ENCODE measurements at places on chromosomes 1 and 21. TPM values are rescaled to one million over a fixed set of nuclear protein-coding genes. Genes with fewer than 3 reads are reported as not detected.

DNA sequence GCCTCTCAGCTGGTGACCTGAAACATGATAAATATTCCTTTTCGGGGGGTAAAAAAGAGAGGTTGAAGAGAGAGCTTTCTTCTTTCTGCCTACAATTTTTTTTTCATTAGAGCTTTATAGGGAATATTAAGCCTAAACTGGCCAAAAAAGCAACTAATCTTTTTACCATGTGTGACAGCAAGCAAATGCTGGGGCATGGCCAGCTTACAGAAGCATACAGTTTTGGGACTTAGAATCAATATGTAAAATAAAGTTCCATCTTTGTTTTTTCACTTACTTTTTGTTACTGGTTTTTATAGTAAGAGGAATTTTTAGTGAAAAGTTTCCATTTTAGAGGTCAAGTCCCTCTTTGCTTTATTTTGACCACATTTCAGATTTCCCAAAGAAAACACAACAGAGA lies 301.2 kb upstream of the DEPDC1 start:
- DNase-seq, result no peak
- no peak overlapping the region for H3K27ac ChIP-seq
- H3K27me3 ChIP-seq, result no peaks in the 10 kb centered on the region
- no peaks in the 10 kb centered on the region for H3K36me3 ChIP-seq
- no peak overlapping the region for H3K4me3 ChIP-seq

GRCh38 chr1:200226969-200227303 lies 182.9 kb downstream of the ZNF281 start:
- H3K27me3 ChIP-seq, result no peaks in the 10 kb centered on the region
- H3K4me3 ChIP-seq, result no peak overlapping the region
- DNase-seq, result no peak
- H3K4me1 ChIP-seq, result peaks cover 17% of the 10 kb centered on the region

The RORC gene
- 0.52 TPM for total RNA-seq

DNA sequence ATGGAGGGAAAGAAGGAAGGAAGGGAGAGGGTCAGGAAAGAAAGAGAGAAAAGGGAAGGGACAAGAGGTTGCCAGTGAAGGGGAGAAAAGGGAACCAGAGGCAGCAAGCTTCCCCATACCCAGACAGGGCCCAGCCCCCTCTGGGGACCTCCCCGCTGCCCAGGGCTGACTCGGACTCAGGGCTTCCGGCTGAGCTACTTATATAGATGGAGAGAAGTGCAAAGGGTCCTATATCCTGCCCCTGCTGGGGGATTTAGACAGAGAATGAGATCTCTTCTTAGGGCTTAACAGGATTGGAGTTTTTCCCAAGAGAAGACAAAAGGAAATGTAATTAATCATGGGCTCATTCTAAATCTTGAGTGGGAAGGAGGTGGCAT lies at the start of gene ETV3L:
ETV3L (minus strand) TSS at position 176 of the 377 bp plus-strand sequence. CDS start 285 bp downstream, outside the sequence.
- H3K4me3 ChIP-seq, result no peak within 1 kb of the TSS
- no peak for DNase-seq
- no peaks in the 10 kb centered on the region for H3K36me3 ChIP-seq
- H3K4me1 ChIP-seq, result no peaks in the 10 kb centered on the region
- H3K27ac ChIP-seq, result no peak within 1 kb of the TSS
- H3K27me3 ChIP-seq, result no peaks in the 10 kb centered on the region

DNA sequence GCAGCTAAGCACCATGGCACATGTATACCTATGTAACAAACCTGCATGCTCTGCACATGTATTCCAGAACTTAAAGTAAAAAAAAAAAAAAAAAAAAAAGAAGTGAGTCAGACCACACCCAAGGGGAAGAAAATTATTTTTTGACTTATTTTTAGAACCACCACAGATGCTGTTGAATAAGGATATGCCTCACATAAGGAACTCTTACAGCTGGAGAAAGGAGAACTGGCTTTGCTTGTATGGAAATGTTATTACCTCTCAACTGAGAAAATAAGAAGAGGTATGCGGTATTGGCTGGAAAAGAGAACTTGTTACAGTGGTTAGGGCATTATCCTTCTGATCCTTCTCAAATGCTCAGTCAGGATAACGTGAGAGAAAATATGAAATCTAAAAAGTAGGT lies 27.5 kb upstream of the FCER1A start:
- H3K4me1 ChIP-seq, result no peaks in the 10 kb centered on the region
- no peak for DNase-seq
- H3K27me3 ChIP-seq, result no peaks in the 10 kb centered on the region
- no peak overlapping the region for H3K4me3 ChIP-seq

- H3K27me3 ChIP-seq, result no peaks in the 10 kb centered on the region
- H3K36me3 ChIP-seq, result no peaks in the 10 kb centered on the region
These were observed at the start of gene CRYZL1 for GRCh38 chr21:33641352-33642026. TSS of gene CRYZL1 (minus strand) at chr21:33641741. CDS start at chr21:33631551, 10,190 bp downstream.

DNA sequence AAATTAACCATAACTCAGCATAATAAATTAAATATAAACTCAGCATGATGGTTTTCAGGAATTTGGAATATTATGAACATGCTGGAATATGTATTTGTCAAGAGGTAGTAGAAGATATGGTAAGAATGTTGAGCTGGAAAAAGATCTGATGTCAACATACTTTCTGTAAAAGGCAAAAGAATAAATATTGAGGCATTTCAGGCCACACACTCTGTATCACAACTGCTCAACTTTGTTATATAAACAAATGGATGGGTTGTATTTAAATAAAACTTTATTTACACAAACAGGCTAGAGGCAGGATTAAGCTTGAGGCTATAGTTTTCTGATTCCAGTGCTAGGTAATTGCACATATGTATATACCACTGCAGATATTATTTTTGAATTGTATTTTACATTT lies 1409.4 kb downstream of the MRPL39 start:
- H3K36me3 ChIP-seq, result no peaks in the 10 kb centered on the region
- no peaks in the 10 kb centered on the region for H3K27me3 ChIP-seq
- no peak overlapping the region for H3K4me3 ChIP-seq
- no peaks in the 10 kb centered on the region for H3K4me1 ChIP-seq
- no peak for DNase-seq

GRCh38 chr1:198959032-198959431 lies 320.2 kb downstream of the PTPRC start:
- no peaks in the 10 kb centered on the region for H3K27me3 ChIP-seq
- no peaks in the 10 kb centered on the region for H3K4me1 ChIP-seq
- no peak for DNase-seq

DNA sequence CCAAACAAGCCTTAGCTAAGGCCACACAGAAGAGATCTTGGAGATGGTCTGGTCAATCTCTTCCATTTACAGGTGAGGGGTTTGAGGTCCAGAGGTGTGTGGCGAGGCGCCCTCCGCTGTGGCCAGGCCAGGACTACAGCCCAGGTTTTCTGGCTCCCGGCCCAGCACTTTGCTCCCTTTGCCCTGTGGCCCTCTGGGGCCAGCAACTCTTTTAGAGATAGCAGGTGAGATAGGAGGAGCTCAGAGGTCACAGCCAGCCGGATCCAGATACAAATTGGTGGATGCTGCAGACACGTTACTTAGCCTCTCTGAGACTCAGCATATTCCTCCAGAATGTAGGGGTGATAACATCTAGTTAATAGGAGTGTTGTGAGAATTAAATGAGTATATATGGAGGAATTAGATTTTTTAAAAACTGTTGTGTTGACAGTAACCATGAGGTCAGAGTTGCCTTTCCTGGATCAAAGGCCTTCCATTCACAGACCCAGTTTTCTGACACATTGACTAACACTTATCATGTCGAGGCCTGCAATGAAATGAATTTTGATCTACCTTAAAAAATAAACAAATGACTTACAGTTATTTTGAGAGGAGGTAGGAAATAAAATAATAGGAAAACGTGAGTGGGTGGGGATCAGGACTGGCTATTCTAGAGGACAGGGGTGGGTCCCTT lies 16.6 kb downstream of the TEX35 start:
- no peak overlapping the region for H3K4me3 ChIP-seq
- no peak for DNase-seq
- no peak overlapping the region for H3K27ac ChIP-seq
- 0 out of 2 replicates have a peak, but pooled peaks cover 2% of the 10 kb centered on the region for H3K4me1 ChIP-seq

DNA sequence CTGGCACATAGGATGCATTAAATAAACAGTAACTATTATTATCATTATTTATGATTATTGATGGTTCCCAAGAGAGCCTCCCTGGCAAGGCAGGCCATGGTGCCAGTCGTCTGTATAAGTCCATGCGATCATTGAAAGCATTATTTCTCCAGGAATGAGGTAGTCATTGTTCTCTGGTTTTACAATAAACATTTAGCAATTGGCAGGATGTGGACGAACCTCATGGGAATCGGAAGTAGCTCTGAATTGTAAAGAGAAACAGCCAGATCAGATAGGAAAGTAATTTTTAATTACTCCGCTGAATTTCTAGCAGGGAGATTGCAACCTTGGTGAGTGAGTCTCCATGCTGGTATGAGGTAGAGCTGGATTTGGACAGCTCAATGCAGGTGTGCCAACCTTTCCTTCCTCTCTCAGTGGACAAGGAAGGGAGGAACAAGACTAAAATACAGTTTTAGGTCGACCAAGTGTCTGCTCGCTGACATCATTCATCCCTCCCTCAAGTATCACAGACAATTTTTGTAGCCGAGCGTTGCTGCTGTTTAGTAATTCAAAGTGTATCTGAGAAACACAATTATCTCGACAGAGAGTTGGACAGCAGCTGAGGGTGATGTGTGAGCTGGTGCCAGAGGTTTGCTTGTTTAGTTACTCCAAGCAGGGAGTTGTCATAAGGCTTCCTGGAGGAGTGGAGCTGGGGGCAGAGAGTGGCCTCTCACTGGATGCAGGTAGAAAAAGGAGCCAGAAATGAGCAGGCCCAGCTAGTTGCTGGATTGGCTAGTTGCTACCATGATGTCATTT lies 250.8 kb downstream of the KCNJ6 start:
- peaks cover 7% of the 10 kb centered on the region for H3K36me3 ChIP-seq
- no peaks in the 10 kb centered on the region for H3K4me1 ChIP-seq
- DNase-seq, result no peak

The LY9 gene
- not detected for total RNA-seq

DNA sequence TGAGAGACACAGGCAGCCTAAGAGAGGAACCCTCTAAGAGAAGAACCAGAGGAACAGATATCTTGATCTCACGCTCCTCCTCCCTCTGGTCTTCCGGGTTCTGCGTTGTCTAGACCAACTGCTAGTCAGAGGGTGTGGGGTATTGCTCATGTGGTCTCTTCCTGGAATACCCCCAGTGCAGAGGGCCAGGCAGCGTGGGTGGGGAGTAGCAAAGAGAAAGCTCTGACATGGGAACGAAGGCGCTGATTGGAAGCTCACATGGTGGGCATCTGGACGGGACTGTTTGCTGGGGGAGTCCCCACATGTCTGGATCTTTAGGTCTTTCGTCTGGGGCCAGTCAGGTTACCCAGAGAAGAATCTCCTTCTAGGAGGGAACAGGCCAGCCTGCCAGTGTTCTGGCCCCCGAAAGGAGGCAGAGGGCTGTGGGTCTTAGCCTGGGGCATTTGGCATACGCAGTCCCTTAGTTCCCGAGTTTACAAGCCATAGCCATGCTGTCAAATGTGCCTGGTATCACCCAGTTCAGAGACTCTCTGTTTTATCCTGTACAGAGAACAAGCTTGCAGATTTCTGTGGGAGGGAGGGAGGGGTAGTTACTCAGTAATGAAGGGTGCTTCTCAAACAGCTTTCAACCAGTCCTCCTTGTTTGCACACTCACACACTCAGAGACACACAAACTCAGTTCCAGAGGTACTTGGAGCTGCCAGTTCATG lies 18.3 kb upstream of the IL6R start:
- no peak overlapping the region for H3K27ac ChIP-seq
- no peaks in the 10 kb centered on the region for H3K27me3 ChIP-seq
- no peak for DNase-seq
- H3K4me3 ChIP-seq, result no peak overlapping the region
- no peaks in the 10 kb centered on the region for H3K36me3 ChIP-seq

- no peak overlapping the region for H3K4me3 ChIP-seq
- H3K36me3 ChIP-seq, result no peaks in the 10 kb centered on the region
- no peaks in the 10 kb centered on the region for H3K4me1 ChIP-seq
- no peak overlapping the region for H3K27ac ChIP-seq
- no peaks in the 10 kb centered on the region for H3K27me3 ChIP-seq
- no peak for DNase-seq
These were observed 1530.1 kb upstream of the TPTE start for GRCh38 chr21:8991088-8991907.

DNA sequence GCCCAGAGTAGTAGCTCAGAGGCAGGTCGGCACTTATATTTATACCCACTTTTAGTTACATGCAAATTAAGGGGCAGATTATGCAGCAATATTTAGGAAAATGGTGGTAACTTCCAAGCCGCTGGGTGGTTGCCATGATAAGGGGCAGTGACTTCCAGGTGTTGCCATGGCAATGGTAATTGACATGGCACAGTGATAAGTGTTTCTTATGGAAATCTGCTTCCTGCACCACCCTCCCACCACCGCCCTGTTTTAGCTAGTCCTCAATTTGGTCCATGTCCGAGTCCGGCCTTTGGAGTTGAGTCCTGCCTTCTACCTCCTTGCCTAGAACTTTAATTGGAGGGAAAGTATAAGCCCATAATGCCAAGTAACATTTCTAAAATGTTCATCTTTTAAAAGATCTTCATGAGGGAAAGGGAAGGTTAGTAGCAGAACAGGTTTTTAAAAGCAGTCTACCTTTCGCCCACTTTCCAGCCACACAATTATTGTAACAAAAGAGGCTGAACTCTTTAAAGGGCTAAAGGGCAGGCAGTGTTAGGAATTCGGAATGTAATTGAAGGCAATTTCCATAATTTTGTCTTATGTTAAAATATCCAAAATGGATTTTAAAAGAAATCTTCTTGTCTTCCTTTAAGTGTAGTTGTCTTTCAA lies 21.7 kb downstream of the ZBTB8B start:
- no peak for DNase-seq
- H3K36me3 ChIP-seq, result no peaks in the 10 kb centered on the region
- H3K4me3 ChIP-seq, result no peak overlapping the region

The SLC9C2 gene
- total RNA-seq, result not detected

- H3K27ac ChIP-seq, result no peak overlapping the region
- DNase-seq, result no peak
These were observed 12.1 kb downstream of the TRAPPC10 start for GRCh38 chr21:44024257-44024656.

- H3K27ac ChIP-seq, result no peak overlapping the region
- no peak overlapping the region for H3K4me3 ChIP-seq
- DNase-seq, result no peak
- H3K4me1 ChIP-seq, result no peaks in the 10 kb centered on the region
- no peaks in the 10 kb centered on the region for H3K36me3 ChIP-seq
- no peaks in the 10 kb centered on the region for H3K27me3 ChIP-seq
These were observed 2.2 kb downstream of the NR0B2 start for GRCh38 chr1:26911399-26912146.

- no peaks in the 10 kb centered on the region for H3K4me1 ChIP-seq
- no peaks in the 10 kb centered on the region for H3K36me3 ChIP-seq
- H3K27me3 ChIP-seq, result no peaks in the 10 kb centered on the region
These were observed 187.5 kb upstream of the C21orf91 start for GRCh38 chr21:18006691-18007090.

The FCRL2 gene
- not detected for total RNA-seq
